Activated CD4-positive, alpha-beta T cell treated with anti-CD3 and anti-CD28 coated beads, Interleukin-2, amount 50 U/mL, for 24 hours (primary cell): ENCODE measurements at places on chromosomes 2 and 18.

- DNase-seq = no peak
These were observed 137.7 kb upstream of the PKDCC start for GRCh38 chr2:41910126-41910525.

DNA sequence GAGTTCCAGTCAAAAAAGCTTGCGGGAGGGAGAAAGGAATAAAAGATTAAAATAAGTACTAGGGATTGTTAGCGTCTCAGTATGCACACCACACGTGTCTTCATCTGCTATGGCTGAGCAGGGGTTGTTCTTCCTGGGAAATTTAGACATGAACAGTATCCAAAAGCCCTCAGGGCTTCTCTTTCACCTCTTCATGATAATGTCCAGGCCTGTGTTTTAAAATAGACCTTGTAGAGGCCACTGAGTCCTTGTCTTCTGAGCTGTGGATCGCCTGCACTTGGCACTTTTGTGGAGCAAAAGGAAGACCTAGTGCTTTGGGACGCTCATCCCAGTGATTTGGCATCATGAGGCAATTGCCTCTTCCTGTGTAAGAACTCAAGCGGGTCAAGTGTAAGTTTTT is 52.4 kb downstream of the CFAP221 start:
- DNase-seq = no peak

- DNase-seq = no peak
These were observed 78.0 kb upstream of the GAREM1 start for GRCh38 chr18:32548688-32549087.

GRCh38 chr2:31813016-31813415 is 197.8 kb downstream of the MEMO1 start:
- no peak for DNase-seq

DNA sequence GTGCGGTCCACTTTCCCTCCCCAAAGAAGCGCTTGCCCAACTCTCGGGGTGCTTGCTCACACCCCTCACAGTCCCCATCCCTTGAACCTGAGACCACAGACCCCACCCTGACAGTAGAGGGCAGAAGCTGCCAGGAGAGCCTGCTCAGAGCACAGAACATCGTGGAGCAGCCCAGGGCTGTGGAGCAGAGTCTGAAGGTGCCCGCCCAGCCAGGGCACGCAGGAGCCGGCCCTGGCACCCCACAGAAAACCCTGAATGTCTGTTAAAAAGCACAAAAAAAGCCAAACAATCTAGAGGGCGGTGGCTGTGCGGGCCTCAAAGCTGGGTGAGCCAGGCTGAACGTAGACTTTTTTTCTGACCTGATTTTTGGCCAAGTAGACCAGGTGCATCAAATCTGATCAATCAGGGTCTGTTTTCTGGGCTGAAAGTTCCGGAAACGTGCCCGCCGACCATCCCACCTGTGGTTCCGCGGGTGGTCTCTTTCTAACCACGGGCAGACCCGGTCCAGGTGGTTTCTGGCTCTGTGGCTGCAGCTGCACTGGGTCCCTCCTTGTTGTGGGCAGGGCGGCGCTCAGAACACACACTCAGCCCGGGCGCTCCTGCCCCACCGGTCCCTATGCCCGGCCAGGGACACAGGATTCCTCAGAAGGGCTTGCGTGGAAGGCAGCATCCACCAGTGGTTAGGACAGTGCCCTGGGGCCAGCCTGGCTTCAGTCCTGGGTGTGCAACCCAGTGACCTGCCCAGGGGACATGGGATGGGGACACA is 66.3 kb downstream of the SLC66A2 start:
- no peak for DNase-seq

DNA sequence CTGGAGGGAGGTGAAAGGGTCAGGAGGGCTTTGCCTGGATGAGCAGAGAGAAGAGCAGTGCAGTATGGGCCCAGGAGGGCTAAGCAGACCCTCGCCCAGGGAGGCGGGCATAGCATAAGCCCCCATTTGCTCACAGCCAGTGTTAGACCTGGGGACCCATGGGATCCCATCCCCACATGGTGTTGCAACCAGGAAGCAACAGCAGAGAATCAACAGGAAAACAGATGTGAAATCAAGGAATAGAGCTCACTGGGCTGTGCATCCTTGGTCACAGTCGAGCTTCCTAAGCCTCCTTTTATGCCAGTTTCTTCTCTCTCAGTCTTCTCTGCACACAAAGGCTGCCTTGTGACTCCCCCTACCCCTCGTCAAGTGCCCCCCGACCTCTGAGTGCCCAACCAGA is 19.9 kb downstream of the ASB18 start:
- no peak for DNase-seq

DNA sequence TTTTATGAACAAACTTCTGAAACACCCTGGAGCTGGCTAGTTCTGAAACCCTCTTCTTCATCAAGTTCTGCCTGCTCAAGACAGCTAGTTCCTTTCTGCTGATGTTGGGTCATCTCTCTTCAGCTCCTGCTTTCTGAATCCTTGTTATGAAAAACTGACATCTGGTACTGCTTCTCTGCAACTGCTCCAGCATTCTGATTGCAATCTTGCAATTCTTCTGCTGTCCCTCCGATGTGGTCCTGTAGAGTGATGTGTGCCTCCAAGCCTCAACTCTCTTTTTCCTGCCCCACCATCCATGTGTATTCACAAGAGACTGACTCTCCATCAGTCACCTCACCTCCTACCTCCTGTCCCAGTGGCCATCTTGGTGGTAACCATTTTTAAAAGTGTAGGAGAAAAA is 21.8 kb downstream of the COL6A3 start:
- no peak for DNase-seq

- DNase-seq = no peak
These were observed 155.9 kb downstream of the ESCO1 start for GRCh38 chr18:21444465-21445212.

DNA sequence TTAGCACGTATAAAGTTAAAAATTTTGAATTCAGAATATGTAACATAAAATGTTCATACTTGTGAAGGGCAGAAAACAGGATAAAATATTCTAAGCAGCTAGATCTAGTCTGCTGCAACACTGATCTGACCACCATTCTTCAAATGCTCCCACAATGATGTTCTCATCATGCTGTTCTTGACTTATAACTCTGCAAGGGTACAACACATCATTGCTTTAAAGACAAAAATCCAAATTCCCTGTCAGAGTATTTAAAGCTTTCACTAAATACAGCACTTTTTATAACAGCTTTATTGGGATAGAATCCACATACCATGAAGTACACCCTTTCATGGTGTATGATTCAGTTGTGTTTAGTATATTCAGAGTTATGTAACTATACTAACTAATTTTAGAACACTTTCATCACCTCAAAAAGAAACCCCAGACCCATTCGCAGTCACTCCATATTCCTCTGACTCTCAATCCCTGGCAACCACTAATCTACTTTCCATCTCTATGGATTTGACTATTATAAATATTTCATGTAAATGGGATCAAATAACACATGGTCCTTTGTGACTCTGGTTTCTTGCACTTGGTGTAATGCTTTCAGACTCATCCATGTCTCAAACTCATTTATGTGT is 56.4 kb downstream of the MAP4K3 start:
- DNase-seq = no peak

- DNase-seq = no peak
These were observed 5.6 kb upstream of the RUFY4 start for GRCh38 chr2:218063486-218063885.

DNA sequence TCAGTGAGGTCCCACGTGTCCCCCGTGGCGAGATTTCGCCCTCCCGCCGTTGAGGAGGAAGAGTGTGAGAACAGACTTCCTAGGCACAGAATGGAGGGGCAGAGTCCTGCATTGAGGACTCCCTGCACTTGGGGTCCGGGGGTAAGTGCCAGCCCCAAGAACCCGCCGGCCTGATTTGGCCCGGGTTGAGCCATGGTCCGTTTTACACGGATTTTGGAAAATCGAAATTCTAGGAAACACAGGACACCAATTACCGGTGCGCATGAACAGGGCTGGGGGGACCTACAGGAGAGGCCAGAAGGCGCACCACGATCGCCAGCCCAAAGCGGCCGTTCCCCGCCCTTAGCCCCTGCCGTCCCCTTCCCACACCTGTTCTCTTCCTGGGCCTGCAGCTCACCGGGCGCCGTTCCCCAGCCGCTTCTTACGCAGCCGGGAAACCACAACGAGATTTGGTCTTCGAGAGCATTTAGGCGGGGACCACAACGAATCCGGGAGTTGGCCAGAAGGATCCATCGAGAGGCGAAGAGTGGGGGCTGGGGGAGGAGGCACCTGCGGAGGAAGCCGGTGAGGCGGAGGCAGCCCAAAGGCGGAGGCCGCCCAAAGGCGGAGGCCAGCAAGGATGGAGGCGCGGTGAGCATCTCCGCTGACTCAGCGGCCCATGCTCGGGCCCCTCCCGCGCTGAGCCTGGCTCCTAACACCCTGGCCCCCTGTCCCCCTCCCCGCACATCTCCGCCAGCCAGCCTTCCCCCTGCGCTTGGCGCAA is 464 bp upstream of the TLX2 start:
- DNase-seq = no peak

DNA sequence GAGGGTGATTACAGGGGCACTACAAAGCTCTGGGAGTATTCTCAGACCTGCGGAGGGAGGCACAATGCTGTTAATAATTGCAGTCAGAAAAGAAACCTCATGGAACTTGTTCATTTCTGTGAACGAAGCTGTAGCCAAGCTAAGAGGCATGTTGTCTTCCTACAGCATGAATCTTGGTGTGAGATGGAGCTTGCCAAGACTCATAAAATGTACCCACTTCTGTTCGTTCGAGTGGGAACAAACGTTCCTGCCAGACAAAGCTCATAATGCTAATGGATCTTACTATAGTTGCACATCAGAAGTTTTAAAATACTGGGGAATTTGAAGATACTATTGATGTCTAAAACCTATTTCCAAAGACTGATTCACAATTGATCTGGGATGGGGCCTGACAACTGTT is 489.1 kb downstream of the ZEB2 start:
- no peak for DNase-seq

GRCh38 chr2:10382354-10383061 is 65.6 kb downstream of the ODC1 start:
- no peak for DNase-seq

GRCh38 chr18:49931179-49931578 is 117.8 kb upstream of the ACAA2 start:
- DNase-seq = no peak

- DNase-seq = no peak
These were observed 812.6 kb upstream of the LRATD1 start for GRCh38 chr2:13819896-13820295.

DNA sequence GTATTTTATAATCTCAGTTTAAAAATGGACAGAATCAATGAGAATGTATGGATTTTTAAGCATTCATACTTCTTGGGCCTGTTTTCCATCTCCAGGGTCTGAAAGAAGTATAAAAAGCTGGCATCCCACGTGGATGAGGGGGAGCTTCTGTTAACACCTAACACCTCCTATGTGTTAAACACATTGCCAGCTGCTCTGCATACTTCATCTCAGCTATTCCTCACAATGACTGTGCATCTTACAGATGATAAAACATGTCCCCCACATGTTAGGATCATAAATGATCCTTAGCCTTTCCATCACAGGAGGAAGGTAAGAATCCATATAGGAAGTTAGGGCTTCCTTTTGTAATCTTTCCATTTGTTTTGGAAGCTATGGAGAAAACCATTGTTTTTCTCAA is 239.1 kb downstream of the AGPS start:
- DNase-seq = no peak

- no peak for DNase-seq
These were observed 541.1 kb downstream of the SATB2 start for GRCh38 chr2:198916548-198917080.
